ENCODE measurements at places on chromosomes 1 and 21.

DNA sequence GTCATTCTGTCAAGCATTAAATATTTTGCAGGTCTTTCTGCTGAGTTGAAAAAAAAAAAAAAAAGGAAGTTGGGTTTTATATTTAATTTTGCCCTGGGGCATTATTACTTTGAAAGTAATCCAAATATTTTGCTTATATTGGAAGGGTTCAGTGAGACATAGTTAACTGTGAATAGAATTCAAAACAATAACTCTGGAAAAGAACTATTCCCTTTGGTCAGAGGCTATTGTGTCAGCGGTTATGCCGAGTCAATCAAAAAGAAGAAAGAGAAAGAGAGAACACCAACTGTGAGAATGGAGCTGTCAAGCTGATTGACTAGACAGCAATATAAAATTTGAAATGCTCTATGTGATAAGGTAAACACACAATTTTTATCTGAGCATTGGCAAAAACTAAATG is 761.7 kb downstream of the ADGRL2 start:
- no peak for DNase-seq

DNA sequence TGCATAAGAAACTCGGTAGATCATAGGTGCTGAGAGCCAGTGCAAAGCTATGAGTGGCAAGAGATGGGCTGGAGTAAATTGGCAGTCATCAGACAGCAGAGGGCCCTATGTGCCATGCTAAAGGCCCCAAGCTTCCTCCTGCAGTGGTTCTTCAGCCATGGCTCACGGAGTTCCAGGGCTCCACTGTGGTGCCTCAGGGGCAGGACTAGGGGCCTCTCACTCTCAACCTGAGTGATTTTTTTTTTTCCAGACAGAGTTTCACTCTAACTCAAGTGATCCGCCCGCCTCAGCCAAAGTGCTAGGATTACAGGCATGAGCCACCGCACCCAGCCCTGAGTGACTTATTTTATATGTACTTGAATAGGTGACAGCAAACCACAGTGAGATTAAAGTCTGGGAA is 10.4 kb upstream of the GJA8 start:
- DNase-seq: no peak

GRCh38 chr1:207565546-207566468 is 69.8 kb downstream of the CR1 start:
- DNase-seq: no peak

DNA sequence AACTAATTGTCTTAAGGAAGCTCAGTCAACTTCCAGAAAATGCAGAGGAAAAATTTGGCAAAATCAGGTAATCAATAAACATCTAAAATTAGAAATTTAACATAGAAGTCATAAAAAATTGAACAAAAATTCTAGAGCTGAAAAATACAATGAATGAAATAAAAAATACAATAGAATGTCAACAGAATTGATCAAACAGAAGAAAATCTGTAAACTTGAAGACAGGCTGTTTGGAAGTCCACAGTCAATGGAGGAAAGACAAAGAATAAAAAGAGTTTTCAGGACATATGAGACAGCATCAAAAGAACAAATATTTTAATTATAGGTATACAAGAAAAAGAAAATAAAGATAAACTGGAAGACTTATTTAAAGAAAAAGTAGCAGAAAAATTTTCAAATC is 469.0 kb downstream of the RWDD3 start:
- no peak for DNase-seq

Data from activated gamma-delta T cell treated with Interleukin-2 at 50 U/mL for 16 hours (primary cell).